ENCODE measurements at places on chromosomes 12 and 14. TPM values are rescaled to one million over a fixed set of nuclear protein-coding genes. Genes with fewer than 3 reads are reported as not detected.

The MYO1A gene
- total RNA-seq = 2.3 TPM

The PTGER2 gene
- 0.55 TPM for total RNA-seq

DNA sequence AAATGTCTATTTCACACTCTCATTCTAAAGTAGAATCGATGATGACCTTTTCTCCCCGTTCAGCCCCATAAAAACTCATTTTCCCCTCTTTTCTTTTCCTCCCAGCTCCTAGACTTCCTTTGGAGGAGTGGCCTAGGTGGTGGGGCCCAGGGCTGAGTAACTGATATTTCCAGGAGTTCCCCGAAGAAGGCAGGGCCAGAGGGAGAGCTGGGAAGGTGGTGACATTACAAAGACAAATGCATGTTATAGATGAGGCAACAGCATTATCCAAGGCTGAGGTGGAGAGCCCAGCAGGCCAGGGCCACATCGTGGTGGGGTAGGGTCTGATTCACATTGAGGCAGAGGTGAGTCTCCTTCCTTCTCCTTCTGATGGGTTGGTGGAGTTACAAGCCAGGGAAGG lies 22.2 kb upstream of the HDAC7 start:
- no peak for DNase-seq

DNA sequence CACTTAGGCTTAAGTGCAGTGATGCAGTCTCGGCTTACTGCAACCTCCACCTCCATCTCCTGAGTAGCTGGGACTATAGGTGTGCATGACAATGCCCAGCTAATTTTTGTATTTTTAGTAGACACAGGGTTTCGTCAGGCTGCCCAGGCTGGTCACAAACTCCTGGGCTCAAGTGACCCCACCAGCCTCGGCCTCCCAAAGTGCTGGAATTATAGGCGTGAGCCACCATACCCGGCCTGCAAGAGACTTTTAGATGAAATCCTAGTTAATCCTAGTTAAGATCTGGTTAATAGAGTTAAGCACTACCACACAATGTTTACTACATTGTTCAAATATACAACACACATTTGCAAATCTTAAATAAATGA lies 196.5 kb upstream of the AMIGO2 start:
- no peak for DNase-seq

All from suprapubic skin (tissue), 4 donors.